LHCN-M2 (cell line): ENCODE measurements at places on chromosomes 4 and X. TPM values are rescaled to one million over a fixed set of nuclear protein-coding genes. Genes with fewer than 3 reads are reported as not detected.
A peak's percentile ranks its signal among the peaks of the same experiment; 100 is the strongest.

MCTS1 gene
- 58.8 and 59.4 TPM in 2 replicates for total RNA-seq

UCP1 gene
- not detected in 2 replicates for total RNA-seq

ADRA2C gene
- total RNA-seq: 2.9 and 3.5 TPM in 2 replicates

OPHN1 gene
- 2.8 and 4.5 TPM in 2 replicates for total RNA-seq

DNA sequence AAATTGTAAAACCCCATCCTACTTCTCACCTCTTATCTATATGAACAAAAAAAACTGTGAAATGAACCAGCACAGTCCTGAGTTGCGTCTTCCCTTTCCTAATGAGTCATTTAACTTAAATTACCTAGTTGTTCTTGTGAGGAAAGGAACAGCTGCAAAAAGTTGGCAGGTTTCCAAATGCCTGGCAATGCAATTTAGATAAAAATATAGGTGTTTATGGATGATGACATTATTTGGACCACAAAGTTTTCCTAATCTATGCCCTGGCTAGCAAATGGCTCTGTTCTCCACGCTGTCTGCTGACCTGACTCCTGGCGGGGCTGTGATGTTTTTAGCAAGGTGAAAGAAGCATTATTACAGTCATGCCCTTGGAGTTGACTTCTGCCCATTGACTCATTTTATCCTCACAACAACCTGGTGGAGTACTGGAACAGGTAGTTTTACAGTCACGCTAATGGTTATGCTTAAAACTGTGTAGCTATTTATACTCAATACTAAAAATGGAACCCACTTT lies 29.8 kb upstream of the RELL1 start:
- peak; percentile 82 for DNase-seq

DNA sequence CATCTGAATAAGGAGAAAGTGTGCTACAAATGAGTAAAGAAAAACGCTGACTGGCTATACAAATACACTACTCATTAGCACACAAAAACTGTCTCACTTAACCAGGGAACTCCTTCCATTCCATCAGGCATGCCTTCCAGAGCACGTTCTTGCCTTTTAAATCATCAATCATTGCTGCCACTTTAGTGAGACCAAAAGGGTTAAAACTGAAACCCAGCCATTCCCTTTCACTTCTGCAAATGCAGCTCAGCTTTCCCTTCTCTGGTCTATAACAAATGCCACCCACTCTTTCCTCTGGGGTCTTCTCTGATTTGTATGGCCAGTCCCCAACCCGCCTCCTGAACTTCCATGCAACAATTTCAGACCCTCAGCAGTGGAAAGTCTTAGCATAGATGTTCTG lies 231.5 kb downstream of the TRIML1 start:
- no peak for DNase-seq

- DNase-seq: no peak
These were observed 971.6 kb upstream of the INTU start for GRCh38 chr4:126661194-126661593.

- no peak for DNase-seq
These were observed 7.3 kb downstream of the TAPT1 start for GRCh38 chr4:16218950-16219349.

DNA sequence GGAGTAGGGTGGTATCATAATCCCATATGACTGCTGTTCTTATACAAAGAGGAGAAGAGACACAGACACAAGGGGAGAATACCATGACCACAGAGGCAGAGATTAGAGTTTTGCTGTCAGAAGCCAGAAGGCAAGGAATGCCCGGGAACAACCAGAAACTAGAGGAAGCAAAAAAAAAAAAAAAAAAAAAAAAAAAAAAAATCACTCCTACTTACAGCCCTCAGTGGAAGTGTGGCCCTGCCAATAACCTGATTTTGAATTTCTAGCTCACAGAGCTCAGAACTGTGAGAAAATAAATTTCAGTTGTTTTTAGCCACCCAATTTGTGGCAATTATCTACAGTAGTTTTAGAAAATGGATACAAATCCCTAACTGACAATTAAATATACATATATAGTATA lies 30.4 kb upstream of the UBE2NL start:
- DNase-seq: peak; percentile 15
